ENCODE measurements at places on chromosomes 3 and 15.
A peak's percentile ranks its signal among the peaks of the same experiment; 100 is the strongest.

DNA sequence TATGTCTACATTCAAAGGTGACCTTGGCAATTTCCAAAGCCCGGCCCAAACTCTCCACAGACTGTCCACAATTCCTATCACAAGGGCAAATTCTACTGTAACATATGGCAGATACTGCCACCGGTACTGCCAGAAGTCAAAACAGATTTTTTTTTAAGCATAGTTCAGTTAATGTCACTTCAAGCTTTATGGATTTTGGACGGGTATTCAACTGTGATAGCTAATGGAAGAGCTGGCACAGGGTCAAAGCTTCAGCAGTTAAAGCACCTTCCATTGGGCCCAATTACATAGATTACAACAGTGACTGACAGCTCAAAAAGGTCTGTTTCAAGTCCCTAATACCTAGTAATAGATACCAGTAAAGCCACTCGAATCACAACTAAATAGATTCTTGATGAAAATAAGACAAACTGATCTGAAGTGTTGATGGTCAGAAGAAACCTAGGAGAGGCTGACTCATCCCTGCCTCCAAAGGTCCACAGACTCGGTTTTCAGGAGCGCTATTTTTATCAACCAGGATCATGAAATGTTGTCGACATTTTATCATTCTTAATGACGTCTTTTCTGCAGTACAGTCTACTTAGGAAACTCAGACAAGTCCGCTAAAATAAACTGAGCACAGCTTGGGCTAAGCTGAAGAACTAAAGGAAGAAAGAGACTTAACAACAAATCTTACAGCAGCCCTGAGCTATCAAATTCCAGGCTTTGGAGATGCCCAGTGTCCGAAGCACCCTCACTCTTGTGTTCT lies 38.7 kb downstream of the ANXA2 start:
- DNase-seq: no peak

- DNase-seq: no peak
These were observed 21.9 kb downstream of the ATOSA start for GRCh38 chr15:52657338-52657737.

DNA sequence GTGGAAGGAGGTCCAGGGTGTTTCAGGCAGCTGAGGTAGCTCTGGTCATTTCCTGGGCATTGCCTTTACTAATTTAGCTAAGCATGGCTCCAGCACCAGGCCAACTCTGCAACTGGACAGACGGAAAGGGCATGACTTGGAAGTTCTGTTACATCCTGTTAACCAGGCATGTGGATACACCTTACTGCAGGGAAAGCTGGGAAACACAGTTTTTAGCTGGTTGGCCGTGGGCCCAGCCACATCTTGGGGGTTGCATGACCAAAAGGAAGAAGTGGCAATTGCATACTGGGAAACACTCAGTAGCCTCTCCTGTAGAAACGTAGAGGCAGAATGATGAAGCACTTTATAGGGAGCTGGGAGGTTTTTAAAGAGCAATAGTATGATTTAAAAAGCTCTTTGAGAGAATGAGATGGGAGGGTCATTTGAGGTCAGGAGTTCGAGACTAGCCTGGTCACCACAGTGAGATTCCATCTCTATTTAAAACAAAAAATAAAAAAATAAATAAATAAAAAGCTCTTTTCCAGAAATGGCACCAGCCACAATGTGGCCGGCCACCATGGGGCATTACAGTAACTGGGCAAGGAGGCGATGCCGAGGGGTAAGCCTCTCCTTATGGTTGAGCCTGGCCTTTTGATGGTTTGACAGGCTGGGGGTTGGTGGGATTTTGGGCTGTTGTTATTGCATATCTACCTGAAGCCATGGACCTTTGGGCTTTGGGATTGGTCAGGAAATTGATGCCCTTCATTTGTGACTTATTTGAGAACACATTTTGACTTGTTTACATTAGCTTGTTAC lies 28.6 kb downstream of the TRAK1 start:
- DNase-seq: no peak

- DNase-seq: no peak
These were observed 576.5 kb downstream of the ZNF385D start for GRCh38 chr3:21174461-21174860.

- DNase-seq: no peak
These were observed 22.5 kb upstream of the HDAC11 start for GRCh38 chr3:13457593-13457992.

DNA sequence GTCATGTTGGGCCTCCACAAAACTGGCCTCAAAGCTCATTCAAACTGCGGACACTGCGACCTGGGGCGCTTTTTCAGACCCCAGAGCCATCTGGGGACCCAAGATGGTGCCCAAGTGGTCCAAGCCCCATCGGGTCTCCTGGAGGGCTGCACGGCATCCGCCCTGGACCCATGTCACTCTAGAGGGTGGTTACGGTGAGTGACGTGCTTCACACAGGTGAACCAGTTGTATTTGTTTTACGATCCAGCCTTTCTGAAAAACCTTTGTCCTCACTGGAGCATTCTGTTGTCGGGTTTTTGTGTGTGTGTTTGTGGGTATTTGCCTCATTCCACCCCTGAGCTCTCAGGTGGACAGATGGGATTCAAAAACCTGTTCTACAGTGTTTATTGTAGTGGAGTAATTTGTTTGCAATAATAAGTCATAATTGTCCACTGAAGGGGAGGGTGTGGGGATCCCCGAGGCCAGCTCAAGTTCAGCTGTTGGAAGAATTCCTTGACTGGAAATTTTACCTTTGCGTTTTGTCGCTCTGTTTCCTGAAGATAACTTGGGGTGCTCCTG lies 1.9 kb downstream of the SLC51A start:
- DNase-seq: no peak

DNA sequence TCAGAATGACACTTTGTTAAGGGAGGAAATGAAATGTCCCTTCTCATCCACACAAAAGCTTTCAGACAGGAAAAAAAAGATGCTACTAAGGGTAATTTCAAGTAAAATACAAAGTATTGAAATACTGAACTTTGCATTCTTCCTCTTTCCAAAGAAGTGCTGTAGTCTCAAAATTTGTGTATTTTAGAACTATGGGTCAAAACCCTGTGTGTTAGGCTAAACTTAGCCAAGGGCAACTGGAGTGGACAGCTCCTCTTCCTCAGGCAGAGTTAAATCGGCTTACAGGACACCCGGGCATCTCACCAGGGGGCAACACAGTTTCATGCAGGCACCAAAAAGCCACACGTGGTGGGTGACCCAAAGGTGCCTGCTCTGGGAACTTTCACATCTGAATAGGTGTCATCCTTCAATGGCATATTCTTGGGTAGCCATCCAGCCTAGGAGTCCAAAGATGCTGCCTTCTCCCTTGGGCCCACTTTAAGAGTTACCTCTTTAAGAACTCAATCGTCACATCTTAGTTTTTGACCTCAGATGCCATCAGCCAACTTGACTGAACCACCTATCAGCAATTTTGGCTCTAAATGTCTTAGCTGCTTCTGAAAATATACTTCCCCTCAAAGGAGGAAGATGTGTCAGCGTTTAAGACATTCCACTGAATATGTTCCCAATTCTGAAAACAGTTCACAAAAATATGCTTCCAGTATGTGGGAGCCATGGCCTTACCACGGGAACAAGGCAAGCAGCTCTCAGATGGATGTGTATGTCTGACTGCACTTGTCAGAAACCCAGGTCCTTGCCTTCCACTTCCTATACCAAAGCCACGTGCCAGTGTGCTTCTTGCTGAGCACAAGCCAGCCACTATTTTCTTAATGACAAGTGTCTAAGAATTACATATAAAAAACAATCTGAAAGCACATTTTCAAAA lies 32.2 kb upstream of the MUC13 start:
- DNase-seq: no peak

GRCh38 chr3:152126260-152126659 lies 142.5 kb upstream of the MBNL1 start:
- no peak for DNase-seq

DNA sequence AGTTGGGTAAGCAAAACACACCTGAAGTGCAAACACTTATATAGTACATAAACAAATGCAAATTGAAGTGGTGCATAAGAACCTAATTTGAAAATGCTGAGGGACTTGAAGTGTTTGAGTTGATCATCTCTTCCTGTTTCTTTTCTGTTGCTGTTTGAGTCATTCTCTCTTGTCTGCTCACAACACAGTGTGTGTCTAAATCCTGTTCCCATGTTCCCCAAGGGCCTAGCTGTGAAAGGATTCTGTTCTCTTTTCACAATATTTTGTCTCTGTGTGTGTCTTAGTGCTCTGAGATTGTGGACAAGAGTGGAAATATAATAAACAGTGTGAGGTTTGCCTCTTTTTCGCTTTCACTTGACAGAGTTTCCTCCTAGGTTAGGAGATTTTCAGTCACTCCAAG lies 6.1 kb downstream of the CD96 start:
- DNase-seq: no peak

GRCh38 chr3:45042162-45042561 lies 16.1 kb downstream of the CLEC3B start:
- DNase-seq: no peak

- DNase-seq: no peak
These were observed 4.5 kb downstream of the GRIP2 start for GRCh38 chr3:14535616-14536015.

GRCh38 chr15:41259546-41260189 lies 28.6 kb downstream of the CHP1 start:
- no peak for DNase-seq

DNA sequence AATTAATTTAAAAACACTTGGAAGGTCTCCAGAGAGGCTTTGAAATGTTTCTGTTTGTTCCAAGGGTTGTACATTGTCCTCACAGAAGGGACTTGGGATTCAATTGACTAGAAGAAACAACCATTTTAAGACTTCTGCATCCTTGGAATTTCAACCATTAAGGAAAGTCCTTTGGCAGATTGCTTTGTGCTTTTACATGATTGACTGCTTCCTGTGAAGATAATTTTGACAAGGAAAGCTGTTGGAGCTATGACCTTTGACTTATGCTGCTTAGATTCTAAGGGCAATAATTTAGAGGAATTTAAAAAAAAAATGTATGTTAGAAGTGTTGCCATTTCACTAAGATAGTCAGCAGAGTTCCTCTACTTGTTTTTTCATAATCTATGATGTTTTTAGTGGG lies 483.9 kb upstream of the TBL1XR1 start:
- no peak for DNase-seq

DNA sequence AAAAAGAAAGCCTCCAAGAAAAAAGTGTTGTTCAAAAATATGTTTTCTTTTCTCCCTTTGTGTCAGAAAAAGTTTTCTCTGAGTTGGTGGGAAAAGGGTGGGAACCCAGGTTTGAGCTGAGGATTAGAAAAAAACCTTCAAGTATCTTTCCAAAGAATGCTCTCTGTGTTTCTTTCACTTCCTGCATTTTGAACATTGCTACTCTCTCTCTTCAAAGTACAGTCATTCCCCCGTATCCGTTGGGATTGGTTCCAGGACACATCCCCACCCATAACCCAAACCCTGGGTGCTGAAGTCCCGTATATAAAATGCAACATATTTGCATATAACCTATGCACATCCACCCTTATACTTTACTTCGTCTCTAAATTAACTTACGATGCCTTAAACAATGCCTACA lies 139.6 kb downstream of the TMCO5A start:
- no peak for DNase-seq

- DNase-seq: peak; percentile 5
These were observed 131.7 kb downstream of the TNIK start for GRCh38 chr3:171328419-171329082.

DNA sequence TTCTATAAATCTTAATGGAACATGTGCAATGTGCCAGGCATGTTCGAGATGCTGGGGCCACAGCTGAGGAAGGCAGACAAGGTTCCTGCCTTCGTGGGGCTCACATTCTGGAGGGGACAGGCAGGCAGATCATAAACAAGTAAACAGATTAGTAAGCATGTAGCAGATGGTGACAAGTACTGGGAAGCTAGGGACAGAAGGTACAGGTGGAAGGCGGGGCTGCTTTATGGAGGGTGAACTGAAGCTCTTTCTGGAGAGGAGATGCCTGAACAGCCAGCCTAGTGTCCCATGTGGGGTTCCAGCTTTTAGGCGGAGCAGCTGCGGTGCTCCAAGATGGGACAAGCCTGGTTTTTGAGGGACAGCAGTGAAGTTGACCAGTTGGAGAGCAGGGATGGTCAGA lies 74.7 kb upstream of the SNRK start:
- DNase-seq: no peak

GRCh38 chr3:18591120-18591519 lies 166.0 kb upstream of the SATB1 start:
- DNase-seq: no peak

DNA sequence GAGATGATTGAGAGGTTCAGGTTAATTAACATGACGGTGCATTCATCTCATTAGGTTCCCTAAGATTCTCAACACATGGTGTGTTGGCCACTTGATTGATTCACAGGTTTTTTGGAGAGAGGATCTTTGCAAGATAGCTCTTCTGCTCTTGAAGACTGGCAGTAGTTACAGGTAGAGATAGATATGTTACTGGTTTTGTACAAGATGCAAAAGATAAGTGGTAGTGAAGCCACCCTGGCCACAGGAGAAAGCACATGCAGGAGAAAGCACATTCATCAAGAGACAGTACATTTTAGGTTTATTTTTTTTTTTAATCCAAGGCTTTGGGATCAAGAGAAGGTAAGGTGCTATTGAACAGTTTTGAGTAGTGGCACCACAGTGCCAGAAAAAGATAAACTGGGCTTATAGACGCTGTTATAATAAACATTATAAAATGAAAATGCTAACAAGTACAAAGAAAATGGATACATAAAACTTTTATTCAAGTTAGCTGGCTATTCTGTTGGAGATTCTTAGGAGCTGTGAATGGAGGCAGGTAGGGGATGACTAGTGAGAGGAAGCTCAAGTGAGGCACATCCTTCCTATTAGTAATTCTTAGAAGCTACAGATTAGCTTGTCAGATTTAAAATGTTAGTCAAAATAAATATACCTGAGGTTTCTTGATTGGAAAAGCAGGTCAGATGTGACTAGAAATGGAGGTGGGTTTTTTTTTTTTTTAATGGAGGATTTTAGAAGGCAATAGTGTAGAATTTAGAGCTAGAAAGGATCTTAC lies 10.8 kb downstream of the SELENOT start:
- no peak for DNase-seq

GRCh38 chr3:160103397-160103796 lies 114.8 kb downstream of the IL12A start:
- DNase-seq: no peak

All from activated T-helper 1 cell treated with anti-CD3 and anti-CD28 coated beads, Interleukin-2, amount 50 U/mL, for 16 hours (primary cell).